ENCODE measurements at places on chromosomes 7 and 10.
A peak's percentile ranks its signal among the peaks of the same experiment; 100 is the strongest.

DNA sequence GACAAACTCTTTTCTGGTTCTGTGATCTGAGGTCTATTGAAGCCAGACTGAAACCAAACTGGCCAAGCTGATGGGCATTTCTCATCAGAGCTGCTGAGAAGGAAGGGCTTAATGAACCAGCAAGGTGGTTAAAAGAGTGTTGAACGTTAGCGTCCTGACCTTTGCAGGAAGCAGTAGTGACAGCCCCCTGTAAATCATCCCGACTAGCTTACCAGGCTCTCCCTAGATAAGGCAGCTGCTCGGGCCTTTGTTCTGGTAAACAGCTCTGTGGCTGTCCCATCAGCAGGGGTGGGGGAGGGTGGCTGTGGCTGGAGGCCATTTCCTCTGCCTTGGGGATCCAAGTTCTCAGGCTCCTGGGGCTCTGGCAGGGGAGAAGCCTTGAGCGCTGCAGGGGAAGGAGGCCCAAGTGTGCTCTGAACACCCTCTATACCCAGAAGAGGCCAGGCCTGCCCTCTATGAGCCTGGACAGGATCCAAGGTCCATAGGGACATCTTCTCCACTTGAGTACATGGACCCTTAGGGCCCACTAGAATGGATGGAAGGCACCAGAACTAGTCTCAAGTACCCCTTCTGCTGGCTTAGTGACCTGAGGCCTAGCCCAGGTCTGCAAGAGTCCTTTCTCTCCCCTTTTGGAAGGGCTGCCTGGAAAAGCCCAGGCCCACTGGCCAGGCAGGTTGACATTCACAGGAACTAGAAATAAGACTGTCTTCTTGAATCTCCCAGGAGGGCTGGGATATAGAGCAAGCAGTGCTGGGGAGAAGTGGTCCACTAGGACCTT is 134.6 kb downstream of the ARHGAP22 start:
- peak; percentile 73 for DNase-seq

- no peak for DNase-seq
Observed at GRCh38 chr7:155743177-155743576, 69.1 kb downstream of the SHH start.

- DNase-seq = no peak
Observed at GRCh38 chr7:139557857-139558581, 34.5 kb downstream of the CLEC2L start.

DNA sequence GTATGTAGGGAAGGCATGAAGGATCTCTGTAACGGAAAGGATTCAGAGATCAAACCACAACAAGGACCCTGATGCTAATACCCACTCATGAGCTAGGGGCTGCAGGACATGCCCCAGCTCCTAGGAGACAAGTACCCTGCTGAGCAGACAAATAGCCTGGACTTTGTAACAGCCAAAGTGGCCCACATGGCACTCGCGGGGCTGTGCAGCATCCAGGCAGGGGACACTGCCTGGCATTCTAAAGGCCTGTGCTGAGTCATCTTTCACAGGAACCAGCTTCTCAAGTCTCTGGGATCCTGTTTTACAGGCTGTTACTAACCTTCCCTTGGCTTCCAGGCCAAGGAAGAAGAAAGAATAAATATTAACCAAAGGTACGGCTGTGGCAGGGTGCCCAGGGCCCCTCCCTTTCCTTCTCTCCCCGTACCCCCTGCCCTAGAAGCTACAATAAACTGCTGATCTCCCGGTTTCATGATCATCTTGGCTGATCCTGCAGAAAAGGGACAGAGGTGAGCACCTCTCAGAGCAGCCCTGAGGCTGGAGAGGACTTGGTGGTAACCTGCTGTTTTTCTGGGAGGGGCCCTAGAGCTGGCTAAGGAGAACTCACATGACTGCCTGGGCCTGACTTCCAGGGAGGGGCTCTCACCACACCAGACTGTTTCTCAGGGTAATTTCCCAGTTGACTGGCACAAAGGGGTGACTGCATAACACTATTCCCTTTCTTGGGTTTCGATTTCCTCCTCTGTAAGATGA is 4.2 kb upstream of the RPEL1 start:
- no peak for DNase-seq

DNA sequence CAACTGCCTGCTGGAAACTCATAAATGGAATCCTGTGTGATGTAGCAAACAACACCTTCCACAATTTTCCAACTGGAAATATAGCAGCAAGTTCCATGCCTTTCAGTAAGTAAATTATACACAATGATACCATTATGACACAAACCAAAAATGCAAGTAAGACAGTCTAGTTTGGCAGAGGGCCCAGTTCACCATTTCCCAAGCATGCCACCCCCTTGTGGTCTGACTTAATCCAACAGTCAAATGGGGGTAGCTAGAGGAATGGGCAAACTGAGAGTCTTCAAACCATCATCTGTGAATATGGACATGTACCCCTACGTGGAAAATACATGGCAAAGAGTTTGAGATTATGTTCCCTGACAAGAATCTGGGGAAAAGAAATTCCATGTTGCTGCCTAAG is 137.6 kb upstream of the VWC2 start:
- no peak for DNase-seq

GRCh38 chr7:66173856-66174255 is 31.3 kb upstream of the TPST1 start:
- DNase-seq = no peak

GRCh38 chr7:155483245-155483644 is 25.3 kb downstream of the EN2 start:
- DNase-seq = no peak

- no peak for DNase-seq
Observed at GRCh38 chr7:43890468-43890867, 15.9 kb downstream of the URGCP start.

DNA sequence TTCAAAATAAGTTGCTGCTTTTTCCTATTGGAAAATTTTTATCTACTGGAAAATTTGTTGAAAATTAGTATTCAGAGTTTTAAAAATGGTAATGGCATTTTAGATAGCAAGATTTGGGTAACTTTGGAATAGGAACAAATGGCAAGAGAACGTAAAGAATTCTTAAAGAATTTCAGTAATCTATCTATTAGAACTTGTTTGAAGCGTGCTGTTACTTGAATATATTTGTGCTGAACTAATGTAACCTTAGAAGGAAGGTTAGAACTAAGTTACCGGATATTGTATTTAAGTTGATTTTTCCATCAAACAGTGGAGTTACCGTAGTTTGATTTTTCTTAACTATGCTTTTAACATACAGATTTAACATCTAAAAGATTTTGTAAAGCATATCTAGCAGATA is 25.9 kb downstream of the SEPTIN7 start:
- no peak for DNase-seq

DNA sequence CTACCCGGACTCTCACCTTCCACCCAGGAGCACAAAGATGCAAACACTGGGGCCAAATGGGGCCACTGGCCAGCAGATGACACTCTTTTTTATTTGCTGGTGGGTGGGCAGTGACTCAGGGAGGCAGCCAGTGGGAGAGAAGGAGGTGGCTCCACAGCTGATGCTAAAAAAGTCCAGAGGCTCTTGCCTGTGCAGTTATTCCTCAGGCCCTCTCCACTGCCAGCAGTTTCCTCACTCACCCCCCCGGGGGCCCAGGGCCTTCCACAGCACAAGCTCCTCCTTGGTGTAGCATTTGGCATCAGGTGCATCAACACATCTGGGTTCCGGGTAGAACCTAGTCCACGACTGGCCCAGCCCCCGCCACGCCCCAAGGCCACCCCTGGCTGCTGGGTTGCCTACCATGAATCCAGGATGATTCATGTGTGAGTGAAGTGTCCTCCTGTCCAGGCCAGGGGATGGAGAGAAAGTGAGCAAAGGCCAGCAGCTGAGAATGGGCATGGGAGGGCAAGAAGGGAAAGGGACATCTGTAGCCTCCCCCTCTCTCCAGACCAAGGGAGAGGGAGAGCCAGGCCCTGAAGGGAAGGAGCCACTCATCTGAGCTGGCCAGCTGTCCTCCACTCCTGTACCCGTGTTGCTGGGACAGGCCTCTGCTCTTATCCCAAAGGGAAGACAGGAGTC is 1.7 kb upstream of the KCNH2 start:
- no peak for DNase-seq

DNA sequence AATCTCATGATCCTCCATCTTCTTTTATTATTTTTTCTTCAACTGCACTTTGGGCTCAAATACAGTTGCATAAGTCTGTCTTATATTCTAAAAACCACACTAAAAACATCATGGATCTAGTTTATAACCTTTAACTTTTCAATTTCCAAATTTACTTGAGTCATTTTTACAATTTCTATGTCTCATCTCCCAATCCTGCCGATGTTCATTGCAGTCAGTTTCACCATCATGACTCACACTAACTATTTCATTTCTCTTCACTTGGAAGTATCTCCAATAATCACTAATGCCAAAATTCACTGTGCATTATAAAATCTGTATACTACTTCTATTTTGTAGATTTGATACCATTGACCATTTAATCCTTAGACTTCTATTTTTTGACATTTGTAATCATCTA is 806.9 kb upstream of the SORCS1 start:
- DNase-seq = no peak

GRCh38 chr7:48250441-48250951 is 79.2 kb downstream of the ABCA13 start:
- no peak for DNase-seq

DNA sequence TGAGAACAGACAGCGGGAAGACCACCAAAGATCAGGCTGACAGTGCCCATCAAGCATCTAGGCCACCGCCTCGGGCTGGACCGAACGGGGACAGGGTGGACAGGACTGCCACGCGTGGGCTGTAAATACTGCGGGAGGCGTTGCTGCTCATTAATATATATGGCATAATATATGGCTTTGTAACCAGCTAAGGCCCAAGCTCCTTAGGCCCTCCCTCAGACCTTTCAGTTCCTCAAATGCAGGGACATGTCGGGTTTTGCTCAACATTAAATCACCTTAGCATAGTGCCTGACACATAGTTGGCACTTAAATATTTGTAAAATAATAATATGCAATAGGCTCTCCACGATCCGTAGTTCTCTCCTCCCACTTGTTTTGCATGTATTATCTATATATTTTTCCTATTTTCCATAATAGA is 402 bp upstream of the TMEM168 start:
- DNase-seq = no peak

- DNase-seq = no peak
Observed at GRCh38 chr7:151864081-151864480, 12.8 kb downstream of the PRKAG2 start.

GRCh38 chr7:105920766-105921165 is 42.3 kb upstream of the CDHR3 start:
- DNase-seq = no peak

DNA sequence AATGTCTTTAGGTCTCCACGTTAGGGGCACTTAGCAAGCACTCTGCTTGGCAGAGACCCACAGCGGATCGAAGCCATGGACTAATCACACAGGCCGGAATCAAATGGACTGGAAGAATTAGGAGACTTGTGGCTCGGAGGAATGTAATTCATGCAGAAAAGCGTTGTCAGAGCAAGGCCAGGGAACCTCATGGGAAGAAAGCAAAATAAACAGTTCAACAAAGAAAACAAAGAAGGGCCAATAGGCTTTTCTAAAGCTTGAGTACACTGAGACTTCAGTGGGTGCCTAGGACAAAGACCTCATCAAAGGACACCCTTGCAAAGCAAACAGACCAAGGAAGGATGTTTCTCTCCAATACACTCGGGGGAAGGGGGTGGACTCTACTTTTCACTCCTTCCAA is 171.1 kb downstream of the GLI3 start:
- DNase-seq = no peak

- DNase-seq = no peak
Observed at GRCh38 chr7:149287622-149288021, 25.6 kb downstream of the ZNF783 start.

GRCh38 chr10:13327534-13327933 is 20.6 kb downstream of the SEPHS1 start:
- DNase-seq = no peak

DNA sequence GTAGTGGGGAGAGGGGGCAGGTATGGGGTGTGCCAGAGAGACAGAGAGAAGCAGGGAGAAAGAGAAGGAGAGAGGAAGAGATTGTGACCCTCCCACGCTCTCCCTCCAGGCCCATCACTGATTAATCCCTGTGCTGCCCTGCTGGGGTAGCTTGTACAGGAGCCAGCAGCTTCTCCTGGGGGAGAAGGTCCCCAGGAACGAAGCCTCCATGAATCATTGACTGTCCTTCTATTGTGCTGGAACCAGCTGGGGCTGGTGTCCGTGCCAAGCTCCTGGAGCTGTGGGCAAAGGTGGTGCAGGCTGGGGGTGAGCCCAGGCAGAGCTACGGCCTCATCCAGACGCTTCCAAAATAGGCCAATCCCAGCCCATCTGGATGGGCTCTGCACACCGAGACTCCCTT is 20.9 kb downstream of the AQP1 start:
- DNase-seq = no peak

- no peak for DNase-seq
Observed at GRCh38 chr10:29105516-29106215, 183.2 kb upstream of the LYZL1 start.

DNA sequence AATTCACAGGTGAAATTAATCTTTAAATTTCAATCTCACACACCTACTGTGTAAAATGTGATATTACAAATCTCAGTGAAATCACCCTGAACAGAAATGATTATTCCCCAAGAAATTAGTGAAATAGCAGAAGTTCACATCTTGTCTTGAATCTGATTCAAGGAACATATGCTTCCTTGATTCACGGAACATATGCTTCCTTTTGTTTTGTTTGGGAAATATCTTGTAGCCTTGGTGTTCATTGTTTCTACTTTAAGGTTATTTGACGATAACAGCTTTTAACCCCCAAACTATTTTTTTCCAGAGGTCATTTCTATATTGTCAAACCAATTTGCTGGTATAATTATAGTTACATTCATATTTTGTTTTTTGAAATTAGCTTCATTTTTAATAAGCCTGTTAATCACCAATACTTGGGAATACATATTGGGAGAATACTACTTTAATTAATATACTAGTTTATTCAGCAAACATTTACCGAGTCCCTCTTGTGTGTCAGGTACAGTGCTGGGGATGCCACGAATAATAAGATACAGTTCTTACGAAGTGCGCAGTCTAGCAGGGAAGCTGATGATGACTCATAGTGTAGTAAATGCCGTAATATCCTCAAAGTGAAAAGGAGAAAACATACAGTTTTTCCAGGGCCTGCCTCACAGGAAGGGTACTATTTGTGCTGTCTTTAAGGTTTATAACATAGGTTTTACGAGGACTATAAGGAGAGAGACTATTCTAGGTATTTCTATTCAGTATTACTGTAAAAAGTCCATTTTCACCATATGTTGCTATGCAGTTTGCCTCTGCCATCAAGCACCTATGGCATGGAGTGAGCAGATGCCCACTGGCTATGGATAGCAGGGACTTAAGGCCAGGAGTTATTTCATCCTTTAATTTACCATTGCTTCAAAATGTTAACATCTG is 32.5 kb downstream of the PRKAR2B start:
- DNase-seq = no peak

GRCh38 chr7:22655781-22656180 is 71.2 kb upstream of the IL6 start:
- DNase-seq = no peak
